NCI-H446 treated with DMSO at 0.1 percent for 48 hours (cell line): ENCODE measurements at places on chromosomes 16 and 17.
A peak's percentile ranks its signal among the peaks of the same experiment; 100 is the strongest.

GRCh38 chr16:13742928-13743327, 177.0 kb upstream of the ERCC4 start:
- DNase-seq, result no peak

DNA sequence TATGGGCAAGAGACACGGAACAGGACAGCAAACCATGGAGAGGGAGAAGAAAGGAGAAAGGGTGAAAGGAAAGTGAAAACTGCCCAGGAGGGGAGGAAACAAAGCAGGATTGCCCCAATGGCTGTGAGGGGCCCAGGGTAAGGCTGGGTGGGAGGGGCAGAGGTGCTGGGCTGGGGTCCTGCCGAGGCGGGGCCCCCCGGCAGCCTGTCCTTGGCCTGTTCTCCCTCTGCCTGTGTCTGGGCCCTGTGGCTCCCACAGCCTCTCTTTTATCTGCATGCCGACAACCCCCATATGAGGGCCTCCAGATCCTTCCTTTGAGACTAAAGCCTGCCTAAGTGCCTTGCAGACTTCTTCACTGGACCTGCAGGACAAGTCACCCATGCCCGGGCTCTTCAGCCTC, 15.5 kb downstream of the ZNHIT3 start:
- no peak for DNase-seq

GRCh38 chr17:43844241-43844640, 2.7 kb upstream of the CD300LG start:
- no peak for DNase-seq

DNA sequence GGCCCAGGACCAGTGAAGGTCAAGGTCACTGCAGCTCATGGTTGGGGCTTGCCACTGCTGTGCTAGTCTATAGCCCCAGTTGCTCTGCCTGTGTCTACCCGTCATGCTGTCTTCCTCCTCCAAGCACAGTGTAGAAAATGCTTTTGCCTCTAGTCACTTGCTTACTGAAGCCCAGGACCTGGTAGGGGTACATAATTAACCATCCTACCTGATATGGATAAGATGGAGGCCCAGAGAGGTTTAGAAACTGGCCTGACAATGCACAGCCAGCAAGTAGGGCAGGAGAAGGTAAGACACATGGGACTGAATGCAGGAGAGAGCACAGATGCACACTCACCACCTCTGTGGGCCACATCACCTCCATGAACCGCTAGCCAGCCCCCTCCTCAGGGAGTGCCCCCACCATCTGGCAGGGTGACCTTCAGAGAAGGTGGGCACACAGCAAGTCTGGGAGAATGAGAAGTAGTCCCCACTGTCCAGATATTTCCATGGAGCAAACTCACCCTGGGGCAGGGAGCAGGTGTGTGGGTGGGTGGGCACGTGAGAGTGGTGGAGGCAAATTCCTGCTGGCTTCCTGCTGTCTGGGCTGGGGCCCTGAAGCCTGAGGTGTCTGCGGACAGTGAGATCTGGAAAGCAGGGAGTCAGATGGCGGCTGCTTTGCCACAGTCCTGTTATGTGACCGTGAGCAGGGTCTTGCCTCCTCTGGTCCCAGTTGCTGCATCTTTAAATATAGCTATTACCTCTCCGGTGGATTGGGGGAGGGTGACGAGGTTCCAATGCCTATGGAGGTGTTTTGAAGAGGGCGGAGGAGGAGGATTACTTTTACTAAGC, 1.0 kb downstream of the CX3CL1 start:
- DNase-seq, result no peak

- DNase-seq, result peak; percentile 79
These were observed at the start of gene CRLF3 for GRCh38 chr17:30824356-30825145. Gene CRLF3 (minus strand): TSS chr17:30824692. CDS start chr17:30824651, 41 bp downstream.

DNA sequence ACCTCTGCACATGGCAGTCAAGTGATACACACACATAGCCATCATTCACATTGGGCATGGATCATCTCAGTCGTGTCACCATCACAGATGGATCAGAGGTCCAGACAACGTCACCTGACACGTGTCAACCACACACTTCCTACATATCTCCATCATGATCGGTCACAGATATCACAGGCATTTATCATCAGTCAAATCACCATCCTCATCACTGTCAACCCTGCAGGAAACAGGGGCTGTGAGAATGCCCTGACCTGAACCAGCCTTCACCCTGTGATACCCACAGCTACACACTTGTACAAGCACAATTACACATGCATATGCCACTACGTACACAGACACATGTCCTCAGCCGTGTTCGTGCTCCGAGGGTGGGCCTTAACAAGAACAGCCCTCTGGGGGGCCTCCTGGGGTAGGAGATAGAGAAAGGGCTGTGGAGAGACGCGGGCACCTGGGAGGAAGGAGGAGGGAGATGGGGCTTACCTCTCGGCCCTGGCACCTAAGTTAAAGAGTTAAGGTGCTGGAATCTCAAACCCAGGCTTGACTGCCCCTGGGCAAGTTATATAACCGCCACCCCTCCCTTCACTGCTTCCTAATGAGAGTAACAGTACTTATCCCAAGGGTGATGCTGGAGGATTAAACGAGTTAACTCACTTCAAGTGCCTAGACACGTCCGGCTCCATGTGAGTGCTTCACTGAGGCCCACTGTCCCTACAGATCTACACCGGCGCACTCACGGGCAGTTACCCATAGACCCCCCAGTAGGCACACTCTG, 1.1 kb downstream of the SLC12A4 start:
- no peak for DNase-seq

- no peak for DNase-seq
These were observed 121.0 kb downstream of the COPRS start for GRCh38 chr17:31738067-31738466.

GRCh38 chr17:12519956-12520594, 145.6 kb upstream of the MYOCD start:
- no peak for DNase-seq

GRCh38 chr17:8365143-8365542, 11.4 kb downstream of the KRABD2 start:
- DNase-seq, result no peak

- no peak for DNase-seq
These were observed 80.9 kb downstream of the SLC6A2 start for GRCh38 chr16:55736671-55737070.

GRCh38 chr16:83118365-83118764, 491.6 kb downstream of the CDH13 start:
- no peak for DNase-seq

DNA sequence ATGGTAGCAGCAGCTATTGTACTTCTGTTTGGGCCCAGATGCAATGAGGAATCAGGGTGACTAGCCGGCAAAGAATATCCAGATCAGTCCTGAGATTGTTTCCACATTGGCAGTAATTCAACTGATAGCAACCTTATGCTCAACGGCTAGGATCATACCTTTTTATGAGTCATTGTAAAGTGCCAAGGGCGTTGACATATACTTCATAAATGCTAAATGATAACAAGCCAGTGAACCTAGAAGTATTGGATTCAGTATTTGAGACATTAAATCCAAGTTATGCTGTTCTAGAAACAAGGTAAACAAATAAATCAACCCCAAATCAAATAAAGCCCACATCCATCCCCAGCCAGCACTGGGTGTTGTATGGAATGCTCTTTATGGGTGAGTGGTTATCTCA, 207.1 kb upstream of the ZFHX3 start:
- DNase-seq, result no peak

GRCh38 chr16:15055141-15056053, 477 bp downstream of the NTAN1 start:
- DNase-seq, result no peak

GRCh38 chr16:79347277-79347676, 253.3 kb downstream of the MAF start:
- no peak for DNase-seq

DNA sequence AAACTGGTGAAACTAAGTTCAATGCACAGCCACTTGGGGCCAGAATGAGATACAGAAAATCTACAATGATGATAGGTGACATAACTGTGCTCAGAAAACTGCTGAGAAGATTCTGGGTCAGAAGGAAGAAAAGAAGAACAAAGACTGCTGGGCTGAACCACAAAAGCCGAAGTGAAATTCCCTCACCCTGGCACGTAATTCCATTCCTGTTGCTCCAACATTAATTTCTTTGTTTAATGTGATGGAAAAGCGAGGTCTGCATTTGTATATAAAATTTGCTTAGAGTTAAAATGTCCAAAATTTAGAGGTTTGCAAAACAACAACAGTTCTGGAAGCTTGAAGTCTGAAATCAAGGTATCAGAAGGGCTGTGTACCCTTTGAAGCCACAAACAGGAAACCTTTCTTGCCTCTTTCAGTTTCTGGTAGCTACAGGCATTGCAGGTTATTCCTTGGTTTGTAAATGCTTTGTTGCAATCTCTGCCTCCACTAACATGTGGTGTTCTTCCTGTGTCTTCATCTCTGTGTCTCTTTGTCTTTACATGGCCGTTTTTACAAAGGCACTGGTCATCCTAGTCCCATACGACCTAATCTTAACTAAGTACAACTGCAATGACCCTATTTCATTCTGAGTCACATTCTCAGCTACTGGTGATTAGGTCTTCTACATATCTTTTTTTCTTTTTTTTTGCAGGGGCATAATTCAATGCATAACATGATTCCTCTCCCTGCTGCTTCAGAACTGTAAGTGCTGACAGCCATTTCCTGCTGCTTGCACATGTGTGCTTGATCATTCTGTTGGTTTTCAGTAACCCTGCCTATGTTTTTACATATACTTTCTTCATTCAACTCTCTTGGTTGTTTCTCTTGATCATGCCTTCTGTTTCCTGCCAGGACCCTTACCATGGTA, 603.0 kb upstream of the CDH8 start:
- DNase-seq, result no peak

DNA sequence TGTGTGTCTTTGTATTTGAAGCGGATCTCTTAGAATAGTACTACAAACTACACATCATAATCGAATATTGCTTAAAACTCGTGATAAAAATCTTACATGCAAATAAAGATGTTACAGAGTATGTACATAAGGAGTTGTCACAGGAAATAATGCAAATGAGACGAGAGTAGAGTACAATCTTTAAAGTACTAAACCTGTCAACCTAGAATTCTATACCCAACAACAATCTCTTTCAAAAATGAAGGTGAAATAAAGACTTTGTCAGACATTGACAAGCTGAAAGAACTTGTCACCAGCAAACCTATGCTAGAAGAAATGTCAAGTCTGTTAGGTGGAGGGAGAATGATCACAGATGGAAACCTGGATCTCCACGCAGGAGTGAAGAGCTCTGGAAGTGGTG, 83.7 kb upstream of the GNG13 start:
- DNase-seq, result no peak

DNA sequence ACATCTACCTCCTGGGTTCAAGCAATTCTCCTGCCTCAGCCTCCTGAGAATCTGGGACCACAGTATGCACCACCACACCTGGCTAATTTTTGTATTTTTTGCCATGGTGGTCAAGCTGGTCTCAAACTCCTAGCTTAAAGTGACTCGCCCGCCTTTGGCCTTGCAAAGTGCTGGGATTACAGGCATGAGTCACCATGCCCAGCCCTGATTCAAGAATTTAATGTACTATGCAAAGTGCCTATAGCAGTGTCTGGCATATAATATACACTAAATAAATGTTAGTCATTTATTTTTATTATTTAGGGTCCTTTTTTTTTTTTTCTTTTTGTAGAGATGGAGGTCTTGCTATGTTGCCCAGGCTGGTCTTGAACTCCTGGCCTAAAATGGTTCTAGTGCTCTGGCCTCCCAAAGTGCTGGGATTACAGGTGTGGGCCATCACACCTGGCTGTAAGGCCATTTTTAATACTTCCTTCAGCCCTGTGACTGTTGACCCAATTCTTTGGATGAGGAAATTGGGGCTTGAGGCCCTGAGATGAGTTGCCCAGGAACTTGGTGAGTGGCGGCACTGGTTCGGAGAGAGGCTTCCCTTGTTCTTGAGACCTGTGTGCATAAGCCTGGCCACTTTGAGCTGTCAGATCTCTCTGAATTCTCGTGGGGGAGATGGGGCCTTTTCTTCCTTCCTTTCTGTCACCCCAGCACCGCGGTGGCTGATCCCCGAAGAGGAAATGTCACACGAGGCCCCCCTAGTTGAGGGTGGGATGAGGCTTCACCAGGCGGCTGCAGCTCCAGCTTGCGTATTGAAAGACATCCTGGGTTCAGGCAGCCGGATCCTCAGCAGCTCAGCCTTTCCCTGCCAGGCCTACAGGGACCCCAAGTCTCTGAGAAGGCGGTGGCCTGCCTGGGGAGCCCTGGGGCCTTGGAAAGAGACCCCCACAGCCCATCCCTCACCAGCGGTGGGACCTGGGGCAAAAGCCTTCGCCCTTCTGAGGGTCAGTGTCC, 38.7 kb downstream of the LAT start:
- no peak for DNase-seq

DNA sequence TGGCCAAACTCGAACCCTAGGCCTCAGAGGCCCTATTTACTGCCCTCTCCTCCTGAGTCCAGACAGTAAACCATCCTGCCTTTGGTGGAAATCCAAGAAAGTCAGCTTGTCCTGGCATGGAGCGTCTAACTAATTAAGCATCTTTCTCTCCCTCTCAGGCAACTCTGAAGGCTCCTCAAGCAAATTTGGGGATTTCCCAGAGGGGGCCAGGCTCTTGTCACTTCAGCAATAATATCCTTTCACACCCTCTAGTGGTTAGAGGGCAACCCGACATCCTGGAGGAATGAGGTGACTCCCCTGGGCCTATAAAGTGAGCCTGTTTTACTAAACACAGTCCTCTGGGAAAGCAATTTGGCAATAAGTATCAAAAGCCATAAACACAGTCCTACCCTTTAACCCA, 60.4 kb downstream of the NOG start:
- peak; percentile 8 for DNase-seq

GRCh38 chr17:38915639-38915995, 9.8 kb upstream of the LASP1NB start:
- DNase-seq, result no peak

DNA sequence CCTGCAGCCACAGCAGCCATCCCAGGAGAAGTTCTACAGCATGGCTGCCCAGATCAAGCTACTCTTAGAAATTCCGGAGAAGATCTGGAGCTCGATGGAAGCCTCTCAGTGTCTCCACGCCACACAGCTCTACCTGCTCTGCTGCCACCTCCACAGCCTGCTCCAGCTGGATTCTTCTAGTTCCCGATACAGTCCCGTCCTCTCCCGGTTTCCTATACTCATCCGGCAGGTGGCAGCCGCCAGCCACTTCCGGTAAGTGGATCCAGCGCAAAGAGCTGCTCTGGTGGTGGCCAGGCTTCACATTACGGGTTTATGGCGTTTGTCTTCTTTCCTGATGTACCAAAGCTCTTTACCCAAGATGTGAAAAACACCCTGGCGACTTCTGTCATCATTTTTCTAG, 3.6 kb downstream of the COG1 start:
- DNase-seq, result no peak

DNA sequence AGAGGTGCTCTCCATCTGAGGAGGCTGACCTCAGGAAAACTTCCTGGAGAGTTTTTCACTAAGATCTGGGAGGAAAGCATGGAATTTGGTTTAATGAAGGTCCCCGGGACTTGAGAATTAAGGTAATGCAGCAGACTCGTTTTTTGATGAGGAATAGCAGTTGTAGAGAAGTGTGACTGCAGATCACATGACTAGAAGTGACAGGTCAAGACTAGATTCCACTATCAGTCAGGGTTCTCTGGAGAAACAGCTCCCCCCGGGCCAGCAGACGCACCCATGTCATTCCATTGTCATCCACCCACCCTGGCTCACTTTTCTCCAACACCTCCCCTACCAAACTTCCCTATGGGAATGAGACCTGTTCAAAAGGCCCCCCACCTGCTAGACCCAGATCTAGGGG, 1.9 kb upstream of the DHRS13 start:
- DNase-seq, result no peak

- DNase-seq, result no peak
These were observed 188.5 kb downstream of the MSI2 start for GRCh38 chr17:57444682-57445450.

GRCh38 chr16:75279305-75279704, 27.9 kb upstream of the BCAR1 start:
- peak; percentile 14 for DNase-seq
